ENCODE measurements at places on chromosomes 5 and 9. TPM values are rescaled to one million over a fixed set of nuclear protein-coding genes. Genes with fewer than 3 reads are reported as not detected.

- no peak for ATAC-seq
These were observed 4.0 kb upstream of the EHMT1 start for GRCh38 chr9:137614631-137615386.

The ASPN gene
- not detected for total RNA-seq

- no peak for ATAC-seq
These were observed 236.1 kb downstream of the ARRDC3 start for GRCh38 chr5:91146905-91147600.

DNA sequence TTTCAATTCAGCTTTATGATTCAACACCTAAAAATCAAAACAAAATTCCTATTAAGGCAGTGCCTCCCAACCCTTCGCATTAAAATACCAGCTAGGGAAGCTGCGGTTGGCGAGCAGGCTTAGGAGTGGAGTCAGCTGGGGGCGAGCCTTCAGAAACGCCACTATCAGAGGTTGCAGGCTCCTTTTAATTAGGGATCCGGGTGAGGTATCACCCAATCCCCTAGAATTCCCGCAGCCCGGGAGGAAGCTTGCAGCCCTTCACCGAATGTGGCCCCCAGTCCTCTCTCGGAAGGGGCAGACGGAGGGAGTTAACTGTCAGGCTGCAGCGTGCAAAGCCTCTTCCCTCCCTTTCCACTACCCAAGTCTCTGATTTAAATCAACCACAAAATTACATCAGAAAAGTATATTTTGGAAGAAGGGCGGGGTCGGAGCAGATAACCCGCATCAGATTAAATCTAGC, 1.7 kb downstream of the STC2 start:
- ATAC-seq = no peak

GRCh38 chr9:120668399-120668798, 45.9 kb downstream of the MEGF9 start:
- no peak for ATAC-seq

- peak; percentile 82 for ATAC-seq
These were observed 74.3 kb downstream of the NLN start for GRCh38 chr5:65796269-65796668.

The GFI1B gene
- not detected for total RNA-seq

DNA sequence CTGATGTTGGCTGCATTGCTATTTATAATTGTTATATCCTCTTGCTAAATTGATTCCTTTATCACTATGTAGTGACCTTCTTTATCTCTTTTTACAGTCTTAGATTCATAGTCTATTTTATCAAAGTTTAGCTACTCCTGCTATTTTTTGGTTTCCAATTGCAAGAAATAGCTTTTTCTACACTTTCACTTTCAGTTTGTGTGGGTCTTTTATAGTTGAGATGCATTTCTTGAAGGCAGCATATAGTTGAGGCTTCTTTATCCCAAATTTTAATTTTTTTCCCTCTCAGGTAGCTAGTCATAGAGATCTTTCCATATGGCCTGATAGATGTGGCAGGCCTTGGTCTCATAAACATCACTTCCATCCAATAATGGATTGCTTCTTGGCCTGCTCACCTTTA, 228.5 kb downstream of the COMMD10 start:
- no peak for ATAC-seq

The KIF3A gene
- total RNA-seq = 13.9 TPM

The GLRA1 gene
- total RNA-seq = not detected

- ATAC-seq = no peak
These were observed 282.9 kb downstream of the ARHGEF28 start for GRCh38 chr5:73908846-73909245.

GRCh38 chr5:142821733-142822487, 51.7 kb downstream of the ARHGAP26 start:
- ATAC-seq = peak; percentile 87

DNA sequence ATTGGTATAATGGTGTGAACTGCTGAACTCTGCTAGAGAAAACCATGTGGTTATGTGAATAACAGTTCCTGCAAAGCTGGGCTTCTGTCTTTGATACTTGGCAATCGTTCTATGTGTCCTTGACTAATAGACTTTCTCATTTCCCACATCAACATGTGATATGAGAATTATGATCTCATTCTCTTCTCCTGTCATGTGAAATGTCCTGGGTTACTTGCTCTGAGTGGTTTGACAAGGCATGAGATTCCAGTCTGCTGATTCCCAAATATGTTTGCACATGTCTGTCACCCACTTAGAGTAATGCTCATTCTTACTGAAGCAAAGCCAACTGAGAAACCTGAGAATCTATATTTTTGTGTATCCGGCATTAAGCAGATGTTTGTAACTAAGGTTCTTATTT, 141.2 kb downstream of the PARP8 start:
- ATAC-seq = no peak

DNA sequence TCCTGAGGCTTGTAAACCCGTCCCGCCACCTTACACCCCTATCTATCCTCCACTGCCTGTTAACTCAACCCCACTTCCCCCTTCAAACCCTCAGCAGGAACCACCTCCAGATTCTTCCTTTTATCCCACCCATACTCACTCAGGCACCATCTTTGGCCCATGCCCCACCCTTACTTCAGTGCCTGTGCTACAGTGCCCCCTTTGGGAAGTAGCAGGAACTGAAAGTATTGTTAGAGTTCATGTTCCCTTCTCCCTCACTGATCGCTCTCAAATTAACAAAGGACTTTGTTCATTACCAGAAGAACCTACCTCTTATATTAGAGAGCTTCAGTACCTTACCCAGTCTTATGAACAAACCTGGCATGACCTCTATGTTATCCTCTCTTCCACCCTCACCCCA, 92.2 kb upstream of the MOCS2 start:
- no peak for ATAC-seq

GRCh38 chr9:127883959-127884358, 6.5 kb upstream of the AK1 start:
- ATAC-seq = no peak

- no peak for ATAC-seq
These were observed 12.9 kb downstream of the RASGRF2 start for GRCh38 chr5:80973027-80973426.

DNA sequence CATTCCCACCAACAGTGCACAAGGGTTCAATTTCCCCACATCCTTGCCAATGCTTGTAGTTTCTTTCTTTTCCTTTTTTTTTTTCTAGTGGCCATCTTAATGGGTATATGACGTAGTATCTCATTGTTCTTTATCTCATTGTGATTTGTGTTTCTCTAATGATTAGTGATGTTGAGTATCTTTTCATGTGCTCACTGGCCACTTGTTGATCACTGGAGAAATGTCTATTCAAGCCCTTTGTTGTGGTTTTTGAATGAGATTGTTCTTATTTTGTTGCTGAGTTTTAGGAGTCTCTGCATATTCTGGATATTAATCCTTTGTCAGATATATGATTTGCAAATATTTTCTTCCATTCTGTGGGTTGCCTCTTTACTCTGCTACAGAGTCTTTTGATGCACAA, 1.6 kb upstream of the TMED9 start:
- no peak for ATAC-seq

- no peak for ATAC-seq
These were observed 150.1 kb downstream of the SLC28A3 start for GRCh38 chr9:84190411-84190810.

The IL5 gene
- not detected for total RNA-seq

DNA sequence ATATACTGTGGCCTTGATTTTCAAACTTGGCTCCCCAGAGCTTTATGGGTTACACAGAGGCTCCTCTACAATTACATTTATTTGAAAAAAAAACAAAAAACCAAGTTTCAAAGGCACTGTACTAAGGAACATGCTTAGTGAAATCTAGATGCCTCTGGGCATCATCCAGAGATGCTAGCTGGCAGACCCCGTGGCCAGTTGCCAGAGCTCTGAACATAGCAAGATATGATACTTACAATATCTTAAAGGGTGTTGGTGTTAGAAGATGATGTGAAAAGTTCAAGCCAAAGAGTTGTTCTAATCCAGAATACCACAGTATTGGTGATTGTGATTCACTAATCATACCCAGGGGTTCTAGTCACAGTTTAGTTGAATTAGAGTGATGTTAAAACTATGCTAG, 87.8 kb downstream of the JAK2 start:
- no peak for ATAC-seq

The TRIM7 gene
- total RNA-seq = 2.7 TPM

The NFIB gene
- total RNA-seq = 0.15 TPM

DNA sequence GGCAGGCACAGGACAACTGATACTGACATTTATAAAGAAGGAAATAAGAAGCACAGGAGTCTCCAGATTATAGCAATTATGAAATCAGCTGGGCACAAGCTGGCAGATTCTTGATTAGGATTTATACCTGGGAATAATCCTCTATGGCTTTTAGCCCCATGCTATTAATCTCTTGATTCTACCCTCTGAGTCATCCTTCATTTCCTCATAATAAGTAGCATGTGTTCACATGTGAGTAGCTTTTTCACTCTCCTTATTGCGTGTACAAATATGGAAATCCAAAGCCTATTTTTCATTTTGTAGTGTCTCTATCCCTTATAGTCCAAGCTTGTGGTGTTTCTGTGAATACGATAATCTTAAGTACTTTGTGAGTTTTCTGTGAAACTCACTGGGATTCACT, 185.0 kb upstream of the PRLR start:
- ATAC-seq = no peak

DNA sequence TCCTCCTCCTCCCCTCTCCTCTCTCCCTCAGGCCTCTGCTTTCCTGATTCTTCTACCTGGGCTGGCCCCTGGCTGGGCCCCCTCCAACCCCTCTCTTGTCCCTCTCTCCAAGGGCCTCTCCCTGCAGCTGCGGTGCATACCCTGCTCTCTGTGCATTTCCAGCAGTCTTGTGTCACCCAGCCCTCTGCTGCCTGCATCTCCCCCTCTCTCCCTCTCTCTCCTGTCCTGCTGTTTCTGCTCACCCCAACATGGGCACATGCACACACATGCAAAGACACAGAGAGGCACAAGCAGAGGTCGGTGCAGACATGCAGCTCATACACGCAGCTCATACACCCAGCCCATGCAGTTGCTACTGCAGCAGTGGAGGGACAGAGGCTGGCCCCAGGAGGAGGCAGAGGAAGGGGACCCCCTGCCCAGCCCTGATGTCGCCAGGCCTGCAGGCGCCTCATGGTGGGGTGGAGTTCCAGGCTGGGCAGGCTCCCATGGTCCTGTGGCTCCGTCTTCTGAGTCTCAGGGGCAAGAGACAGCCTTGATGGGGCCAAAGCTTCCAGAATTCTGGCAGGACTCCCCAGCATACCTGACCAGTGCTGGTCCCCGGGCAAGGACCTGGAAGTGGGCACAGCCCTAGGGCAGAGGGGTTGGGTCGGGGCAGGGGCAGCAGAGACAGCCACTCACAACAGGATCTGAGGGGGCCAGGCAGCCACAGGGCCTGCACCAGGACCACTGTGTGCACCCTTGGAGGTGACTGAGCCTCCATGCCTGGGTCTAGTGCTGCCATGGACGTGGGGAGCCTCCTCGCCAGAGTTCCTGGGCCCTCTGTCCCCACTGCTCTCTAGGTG, 216.9 kb downstream of the C9orf50 start:
- no peak for ATAC-seq

DNA sequence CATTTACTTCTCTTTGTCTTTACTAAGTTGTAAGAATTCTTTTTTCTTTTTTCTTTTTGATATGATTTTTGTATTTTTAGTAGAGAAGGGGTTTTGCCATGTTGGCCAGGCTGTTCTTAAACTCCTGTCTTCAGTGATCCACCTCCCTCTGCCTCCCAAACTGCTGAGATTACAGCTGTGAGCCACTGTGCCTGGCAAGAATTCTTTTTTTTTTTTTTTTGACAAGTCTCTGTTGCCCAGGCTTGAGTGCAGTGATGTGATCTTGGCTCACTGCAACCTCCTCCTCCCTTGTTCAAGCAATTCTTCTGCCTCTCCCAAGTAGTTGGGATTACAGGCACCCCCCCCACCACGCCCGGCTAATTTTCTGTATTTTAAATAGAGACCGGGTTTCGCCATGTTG, 9.9 kb downstream of the NPM1 start:
- no peak for ATAC-seq

GRCh38 chr5:78827725-78828124, 157.4 kb downstream of the ARSB start:
- ATAC-seq = no peak

GRCh38 chr5:1468629-1469527, 23.6 kb upstream of the SLC6A3 start:
- ATAC-seq = no peak

- no peak for ATAC-seq
These were observed 1.8 kb downstream of the SKP2 start for GRCh38 chr5:36153726-36154125.

DNA sequence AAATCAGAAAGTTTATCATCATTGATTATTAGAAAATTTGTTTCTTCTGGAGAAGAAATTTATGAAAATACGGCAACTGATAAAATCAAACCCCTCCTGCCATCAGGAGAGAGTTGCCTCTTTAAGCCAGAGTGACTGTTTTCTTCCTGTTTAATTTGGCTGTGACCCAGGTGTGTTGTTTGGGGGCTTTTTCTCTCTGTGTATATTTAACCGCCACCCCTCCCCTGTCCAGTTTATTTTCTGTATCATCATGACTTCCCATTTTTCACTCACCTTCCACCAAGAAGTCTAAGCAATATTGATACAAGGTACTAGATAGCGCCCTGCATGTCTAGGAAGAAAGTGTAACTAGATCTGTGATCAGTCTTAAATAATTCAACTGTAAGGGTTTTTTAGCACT, 50.1 kb downstream of the FAM78A start:
- no peak for ATAC-seq

The CCDC152 gene
- total RNA-seq = 0.79 TPM

GRCh38 chr5:149423794-149424268, 44.7 kb upstream of the IL17B start:
- no peak for ATAC-seq

GRCh38 chr5:167709625-167710024, 581.8 kb upstream of the WWC1 start:
- peak; percentile 31 for ATAC-seq

DNA sequence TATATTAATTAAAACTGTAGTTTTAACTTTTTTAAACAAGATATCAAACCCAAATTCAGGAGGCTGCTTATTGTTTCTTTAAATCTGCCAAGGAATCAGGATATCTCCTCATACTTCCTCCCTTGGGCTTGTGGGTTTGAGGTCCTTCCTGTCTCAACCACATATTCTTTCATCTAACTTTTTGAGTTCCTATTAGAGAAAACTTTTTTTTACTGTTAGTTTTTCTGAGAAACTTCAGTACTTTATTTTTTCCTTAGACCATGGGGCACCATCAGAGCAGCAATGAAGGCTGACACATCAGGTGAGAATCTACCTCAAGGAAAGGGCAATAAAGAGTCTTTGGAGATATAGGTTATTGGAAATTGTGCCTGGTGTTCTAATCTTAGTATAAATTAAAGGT, 56.7 kb downstream of the TSSK1B start:
- ATAC-seq = no peak

DNA sequence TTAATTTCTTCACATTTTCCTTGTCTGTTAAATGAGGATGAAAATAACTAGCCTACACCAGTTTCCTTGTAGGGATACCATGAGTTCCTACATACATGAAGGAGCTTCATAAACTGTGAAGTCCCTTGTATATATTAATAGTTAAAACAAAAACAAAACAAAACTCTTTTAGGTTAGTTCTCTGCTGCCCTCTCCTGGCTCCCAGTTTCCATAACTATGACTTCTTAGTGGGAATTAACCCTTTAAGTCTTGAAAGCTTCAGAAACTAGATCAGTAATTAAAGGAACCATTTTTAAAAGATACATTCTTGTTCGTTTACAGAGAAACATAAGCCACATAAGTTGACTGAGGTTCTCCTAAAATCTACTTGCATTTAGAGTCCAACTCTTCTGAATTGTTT, 500.0 kb upstream of the C9orf72 start:
- no peak for ATAC-seq

Measured in activated T-helper 17 cell treated with anti-CD3 and anti-CD28 coated beads, Interleukin-2, amount 50 U/mL, for 72 hours (primary cell).